ENCODE measurements at places on chromosomes 6 and 20. TPM values are rescaled to one million over a fixed set of nuclear protein-coding genes. Genes with fewer than 3 reads are reported as not detected.

DNA sequence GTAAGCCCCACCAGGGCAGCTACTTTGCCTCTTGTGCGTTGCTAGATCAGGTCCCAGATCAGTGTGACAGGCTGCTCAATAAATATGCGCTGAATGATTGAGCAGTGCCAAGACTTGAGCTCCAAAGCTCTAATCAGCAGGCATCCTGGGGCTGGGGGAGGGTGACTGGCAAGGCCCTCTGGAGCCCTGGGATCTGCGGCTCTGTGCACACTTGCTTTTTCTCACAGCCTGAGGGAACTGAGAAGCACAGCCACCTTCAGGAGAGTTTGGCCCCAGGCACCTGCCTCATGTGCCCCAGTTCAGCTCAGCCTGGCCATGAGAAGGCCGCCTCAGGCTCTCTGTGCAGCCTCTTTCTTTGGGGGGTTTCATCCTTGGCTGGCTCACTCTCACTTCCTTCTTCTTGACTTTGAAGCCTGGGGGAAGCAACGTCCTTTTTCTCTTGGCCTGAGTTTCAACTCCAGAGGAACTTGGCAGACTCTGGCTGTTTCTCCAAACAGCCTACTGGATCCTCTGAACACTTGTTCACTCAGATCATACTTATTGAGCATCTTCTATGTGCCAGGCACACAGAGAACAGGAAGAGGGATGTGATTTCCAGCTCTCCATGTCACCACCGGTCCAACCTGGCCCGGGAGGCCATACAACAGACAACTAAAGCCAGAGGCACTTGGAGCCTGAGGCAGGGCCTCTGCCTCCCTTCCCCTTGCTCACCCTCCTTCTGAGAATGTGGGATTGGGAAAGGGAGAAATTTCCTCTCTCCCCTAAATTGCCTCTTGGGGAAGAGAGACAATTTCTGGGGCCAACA is 114.0 kb downstream of the VEGFA start:
- DNase-seq = no peak

DNA sequence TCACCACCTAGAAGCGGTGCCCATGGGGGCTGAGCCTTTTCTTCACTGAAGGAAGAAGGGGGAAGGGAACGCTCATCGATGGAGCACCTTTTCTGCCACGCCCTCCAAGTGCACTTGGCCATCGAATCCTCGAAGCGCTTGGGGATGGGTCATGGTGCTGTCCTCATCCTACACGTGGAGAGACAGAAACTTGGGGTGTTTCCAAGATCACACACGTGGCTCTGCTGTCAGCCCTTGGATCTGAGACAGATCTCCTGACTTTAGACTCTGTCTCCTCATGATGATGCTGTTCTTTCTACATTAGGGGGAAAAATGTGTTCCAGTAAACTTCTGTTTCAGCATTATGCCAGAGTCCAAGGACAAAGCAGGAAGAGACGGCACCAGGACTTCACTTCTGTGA is 78.5 kb downstream of the SYNDIG1 start:
- DNase-seq = no peak

DNA sequence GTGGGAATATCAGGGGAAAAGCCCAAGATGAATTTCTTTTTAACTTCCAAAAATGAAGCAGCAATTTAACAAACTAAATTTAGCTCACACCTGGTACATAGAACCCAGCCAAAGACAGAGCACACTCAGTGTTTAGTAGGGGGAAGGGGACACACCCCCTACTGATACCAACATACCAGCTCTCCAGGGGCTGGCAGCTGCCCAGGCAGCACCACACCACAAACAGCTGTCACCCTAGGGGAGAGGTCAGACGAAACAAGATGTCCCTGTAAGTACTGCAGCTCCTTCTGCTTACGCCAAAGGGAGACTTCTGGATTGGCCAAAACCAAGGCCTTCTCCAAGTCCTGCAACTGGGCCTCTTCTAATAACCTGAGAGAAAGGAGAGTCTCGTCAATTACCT is 26.0 kb downstream of the MDN1 start:
- no peak for DNase-seq

DNA sequence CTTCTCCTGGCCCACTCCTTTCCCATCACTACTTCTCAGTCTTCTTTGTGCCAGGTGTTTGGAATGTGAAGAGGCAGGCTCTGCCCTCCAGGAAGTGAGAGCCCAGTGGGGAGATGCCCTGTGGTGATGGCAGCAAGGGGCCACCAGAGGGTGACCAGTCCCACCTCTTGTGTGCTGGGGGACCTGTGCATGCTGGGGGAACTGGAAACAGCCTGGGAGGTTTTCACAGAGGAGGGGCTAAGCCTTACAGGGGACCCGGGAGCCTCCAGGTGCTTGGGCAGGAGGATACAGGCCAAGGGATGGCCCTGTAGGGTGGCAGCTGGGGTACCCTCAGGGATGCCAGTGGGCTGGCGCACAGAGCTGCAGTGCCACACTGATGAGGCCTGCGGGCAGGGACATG is 72.3 kb downstream of the RAMACL start:
- peak; percentile 44 for DNase-seq

Gene QRSL1
- total RNA-seq = 27.7 TPM
